ENCODE measurements at places on chromosomes 12 and 14. TPM values are rescaled to one million over a fixed set of nuclear protein-coding genes. Genes with fewer than 3 reads are reported as not detected.

PLA2G1B gene
- not detected for total RNA-seq

RIMKLB gene
- 8.1 TPM for total RNA-seq

KRT8 gene
- total RNA-seq: 0.62 TPM

ADAM21 gene
- 0.23 TPM for total RNA-seq

DIO2 gene
- not detected for total RNA-seq

FAM181A gene
- total RNA-seq: not detected

PTGER2 gene
- 20.8 TPM for total RNA-seq

RFLNA gene
- total RNA-seq: not detected

KRT75 gene
- total RNA-seq: not detected

TMTC1 gene
- total RNA-seq: not detected
